Activated CD4-positive, alpha-beta memory T cell treated with anti-CD3 and anti-CD28 coated beads, Interleukin-2, amount 10 ng/mL, durations not matched to agents 7 days and 5 days (primary cell): ENCODE measurements at places on chromosomes 11 and 22. TPM values are rescaled to one million over a fixed set of nuclear protein-coding genes. Genes with fewer than 3 reads are reported as not detected.

DNA sequence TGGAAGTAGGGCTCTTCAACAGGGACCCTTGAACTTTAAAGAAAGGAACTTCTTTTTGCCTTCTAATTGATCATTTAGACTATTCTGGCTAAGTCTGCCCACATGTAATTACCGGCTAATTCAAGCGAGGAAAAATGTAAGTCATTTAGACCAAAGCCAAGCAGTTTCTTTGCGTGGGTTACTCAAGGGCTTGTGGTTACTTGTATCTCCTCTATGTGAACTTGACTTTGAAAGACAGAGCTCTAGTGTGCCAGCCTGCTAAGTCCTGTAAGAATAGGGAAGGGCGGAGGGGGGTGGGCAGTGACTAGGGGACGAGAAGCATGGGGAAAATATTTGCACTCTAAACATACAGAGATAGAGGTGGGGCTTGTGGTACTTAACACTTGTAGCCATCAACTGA, 145.2 kb upstream of the TEAD1 start:
- no peak overlapping the region for H3K27ac ChIP-seq
- no peak for DNase-seq
- H3K4me3 ChIP-seq = no peak overlapping the region
- no peaks in the 10 kb centered on the region for H3K36me3 ChIP-seq
- H3K27me3 ChIP-seq = no peaks in the 10 kb centered on the region
- no peaks in the 10 kb centered on the region for H3K4me1 ChIP-seq

DNA sequence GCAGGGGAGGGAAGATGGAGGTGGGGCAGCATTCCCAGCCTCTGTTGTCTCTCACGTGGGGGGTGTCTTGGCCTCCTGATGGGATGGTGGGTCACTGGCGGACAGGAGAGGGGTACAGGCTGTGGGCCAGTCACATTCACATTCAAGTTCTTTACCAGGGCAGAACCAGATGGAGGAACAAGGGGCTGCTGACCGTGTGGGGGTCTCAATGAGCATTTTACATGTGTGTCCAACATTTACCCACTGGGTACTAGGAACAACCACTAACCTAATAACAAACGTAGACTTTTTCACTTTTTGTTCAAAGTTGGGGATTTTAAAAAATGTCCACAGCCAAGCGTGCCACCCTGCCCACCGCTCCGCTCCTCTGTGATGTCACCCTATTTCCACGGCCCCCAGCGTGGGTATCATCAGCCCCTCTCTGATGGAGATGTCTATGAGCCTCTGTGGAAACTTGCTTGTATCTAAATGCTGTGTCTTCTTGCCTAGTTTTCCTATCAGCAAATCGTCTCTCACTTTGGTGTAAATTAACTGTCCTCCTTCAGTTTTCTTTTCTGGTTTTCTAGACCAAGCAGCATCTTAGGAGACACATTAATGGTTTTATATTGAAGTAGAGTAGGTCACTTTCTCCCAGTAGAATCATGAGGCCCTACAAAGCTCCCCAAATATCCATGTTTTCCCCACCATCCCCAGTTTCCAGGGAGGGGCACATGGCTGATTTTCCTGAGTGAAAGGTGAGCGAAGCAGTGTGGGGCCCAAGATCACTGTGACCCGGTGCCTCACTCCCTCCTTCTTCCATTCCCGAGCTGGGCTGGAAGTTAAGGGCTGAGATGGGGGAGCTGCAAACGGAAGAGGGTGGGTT, 936.7 kb downstream of the BRD1 start:
- H3K36me3 ChIP-seq = no peaks in the 10 kb centered on the region
- H3K4me1 ChIP-seq = no peaks in the 10 kb centered on the region
- DNase-seq = no peak
- no peak overlapping the region for H3K27ac ChIP-seq
- no peaks in the 10 kb centered on the region for H3K27me3 ChIP-seq
- no peak overlapping the region for H3K4me3 ChIP-seq

- H3K27me3 ChIP-seq = no peaks in the 10 kb centered on the region
- DNase-seq = no peak
- no peaks in the 10 kb centered on the region for H3K4me1 ChIP-seq
- no peaks in the 10 kb centered on the region for H3K36me3 ChIP-seq
These were observed 80.7 kb upstream of the NAV2 start for GRCh38 chr11:19631712-19632498.

- no peak overlapping the region for H3K4me3 ChIP-seq
- peaks cover under 1% of the 10 kb centered on the region for H3K27me3 ChIP-seq
- no peak for DNase-seq
- peaks cover 18% of the 10 kb centered on the region for H3K4me1 ChIP-seq
- no peak overlapping the region for H3K27ac ChIP-seq
These were observed 5.6 kb downstream of the PLAAT3 start for GRCh38 chr11:63608353-63609345.

OR52N4 gene
- total RNA-seq = 1.9 TPM

TNNI2 gene
- total RNA-seq = 0.38 TPM

APOBEC3F gene
- total RNA-seq = 36.4 TPM

GRCh38 chr11:100774859-100775258, 87.8 kb downstream of the ARHGAP42 start:
- no peak overlapping the region for H3K27ac ChIP-seq
- no peaks in the 10 kb centered on the region for H3K27me3 ChIP-seq
- H3K4me3 ChIP-seq = no peak overlapping the region
- no peaks in the 10 kb centered on the region for H3K36me3 ChIP-seq

CRYBB2 gene
- not detected for total RNA-seq

GRCh38 chr11:16779436-16779835, 41.0 kb downstream of the C11orf58 start:
- peaks cover 2% of the 10 kb centered on the region for H3K4me1 ChIP-seq
- no peak overlapping the region for H3K27ac ChIP-seq
- peaks cover 2% of the 10 kb centered on the region for H3K27me3 ChIP-seq
- H3K36me3 ChIP-seq = no peaks in the 10 kb centered on the region
- H3K4me3 ChIP-seq = no peak overlapping the region

FAM180B gene
- 0.15 TPM for total RNA-seq

GRCh38 chr22:45053094-45053493, 43.3 kb upstream of the PHF21B start:
- no peak overlapping the region for H3K4me3 ChIP-seq
- no peaks in the 10 kb centered on the region for H3K36me3 ChIP-seq
- no peak overlapping the region for H3K27ac ChIP-seq
- peaks cover 18% of the 10 kb centered on the region for H3K27me3 ChIP-seq
- H3K4me1 ChIP-seq = no peaks in the 10 kb centered on the region
- no peak for DNase-seq

GRCh38 chr22:43521716-43522115, 109.9 kb downstream of the MPPED1 start:
- no peak for DNase-seq
- H3K27ac ChIP-seq = no peak overlapping the region
- no peaks in the 10 kb centered on the region for H3K36me3 ChIP-seq
- H3K4me3 ChIP-seq = no peak overlapping the region
- peaks cover 10% of the 10 kb centered on the region for H3K4me1 ChIP-seq
- peaks cover 3% of the 10 kb centered on the region for H3K27me3 ChIP-seq

GRCh38 chr11:29900382-29900781, 116.4 kb downstream of the KCNA4 start:
- H3K4me1 ChIP-seq = no peaks in the 10 kb centered on the region
- no peak for DNase-seq
- no peaks in the 10 kb centered on the region for H3K27me3 ChIP-seq
- H3K27ac ChIP-seq = no peak overlapping the region
- H3K36me3 ChIP-seq = no peaks in the 10 kb centered on the region
- H3K4me3 ChIP-seq = no peak overlapping the region

GRCh38 chr11:66568124-66568916, at the start of gene CTSF:
Gene CTSF, minus strand, starts transcription at chr11:66568606. Its CDS starts 120 bp downstream, at chr11:66568486.
- DNase-seq = peak; percentile 72
- no peak within 1 kb of the TSS for H3K27ac ChIP-seq
- peaks cover 4% of the 10 kb centered on the region for H3K4me1 ChIP-seq
- H3K27me3 ChIP-seq = peaks cover 17% of the 10 kb centered on the region
- H3K4me3 ChIP-seq = peak within 1 kb of the TSS; percentile 66
- no peaks in the 10 kb centered on the region for H3K36me3 ChIP-seq

DNA sequence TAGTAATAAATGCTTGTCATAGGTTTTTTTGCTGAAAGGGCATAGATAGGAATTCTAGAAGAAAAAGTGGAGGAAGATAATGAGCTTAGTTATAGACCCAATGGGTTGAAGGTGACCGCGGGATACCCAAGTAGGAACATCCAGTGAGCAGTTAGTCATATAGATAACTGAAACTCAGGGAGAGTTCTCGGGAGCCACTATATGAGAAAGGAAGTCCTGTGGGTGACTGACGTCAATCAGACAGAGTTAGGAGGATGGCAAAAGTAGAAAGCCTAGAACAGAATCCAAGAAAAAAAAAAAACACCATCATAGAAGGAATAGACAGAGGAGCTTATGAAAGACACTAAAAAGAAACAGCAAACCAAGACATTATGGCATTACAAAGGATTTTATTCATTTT, 1.6 kb upstream of the CNGA4 start:
- no peaks in the 10 kb centered on the region for H3K27me3 ChIP-seq
- H3K27ac ChIP-seq = no peak overlapping the region
- no peak overlapping the region for H3K4me3 ChIP-seq
- H3K36me3 ChIP-seq = no peaks in the 10 kb centered on the region
- peaks cover 23% of the 10 kb centered on the region for H3K4me1 ChIP-seq

- peaks cover 21% of the 10 kb centered on the region for H3K36me3 ChIP-seq
- H3K27me3 ChIP-seq = no peaks in the 10 kb centered on the region
- H3K4me1 ChIP-seq = peaks cover 43% of the 10 kb centered on the region
- H3K4me3 ChIP-seq = no peak overlapping the region
These were observed 1.3 kb upstream of the UBE4A start for GRCh38 chr11:118358071-118358470.
